NCI-H526 (cell line): ENCODE measurements at places on chromosomes 2 and 18.

DNA sequence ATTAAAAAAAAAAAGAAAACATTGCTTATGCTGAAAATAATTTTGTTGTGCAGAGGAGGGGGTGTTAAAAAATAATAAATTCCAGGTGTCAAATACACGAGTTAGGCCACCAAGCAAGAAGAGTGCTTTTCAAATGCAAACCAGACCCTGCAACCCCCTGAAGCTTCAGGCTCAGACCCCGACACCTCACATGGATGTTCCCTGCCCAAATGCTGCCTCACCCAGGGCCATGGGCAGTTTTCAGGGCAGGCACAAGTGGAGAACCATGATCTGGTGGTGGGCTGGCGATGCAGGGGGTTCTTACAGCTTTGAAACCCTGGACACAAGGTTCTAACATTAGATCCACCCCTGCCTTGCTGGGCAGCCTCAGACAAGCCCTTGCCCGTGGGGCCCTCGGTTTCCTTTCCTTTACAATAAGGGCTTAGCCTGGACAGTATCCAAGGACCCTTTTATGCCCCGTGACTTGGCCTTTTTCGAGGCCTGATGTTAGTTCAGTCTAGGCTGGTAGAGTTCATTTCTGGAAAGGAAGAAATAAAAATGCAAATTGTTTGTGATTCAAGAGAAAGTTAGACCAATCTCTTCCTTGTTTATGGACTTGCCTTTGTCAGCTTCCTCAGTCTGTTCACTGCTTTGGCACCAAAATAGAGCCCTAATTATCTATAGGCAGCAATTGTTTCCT is 168.7 kb downstream of the DDX1 start:
- no peak for DNase-seq

GRCh38 chr2:121887513-121888188 is 132.2 kb downstream of the TSN start:
- DNase-seq: no peak

GRCh38 chr18:47251289-47252120 is at the start of gene SKOR2:
Gene SKOR2 (minus strand): TSS chr18:47251660. CDS start chr18:47249183, 2,477 bp downstream.
- DNase-seq: peak; percentile 12

GRCh38 chr18:7273301-7273921 is 42.5 kb downstream of the LRRC30 start:
- DNase-seq: no peak
